ENCODE measurements at places on chromosomes 2 and 18. TPM values are rescaled to one million over a fixed set of nuclear protein-coding genes. Genes with fewer than 3 reads are reported as not detected.

Gene TWIST2
- polyA plus RNA-seq: 6.0 TPM

Gene LHCGR
- not detected for polyA plus RNA-seq

Gene SH3RF3
- polyA plus RNA-seq: 0.08 TPM

Gene RNMT
- polyA plus RNA-seq: 18.3 TPM

Gene VIT
- polyA plus RNA-seq: 0.75 TPM
